NCI-H526 (cell line): ENCODE measurements at places on chromosomes 7 and 10.

- peak; percentile 71 for DNase-seq
Observed at GRCh38 chr7:77415476-77415822, 700 bp downstream of the GSAP start.

DNA sequence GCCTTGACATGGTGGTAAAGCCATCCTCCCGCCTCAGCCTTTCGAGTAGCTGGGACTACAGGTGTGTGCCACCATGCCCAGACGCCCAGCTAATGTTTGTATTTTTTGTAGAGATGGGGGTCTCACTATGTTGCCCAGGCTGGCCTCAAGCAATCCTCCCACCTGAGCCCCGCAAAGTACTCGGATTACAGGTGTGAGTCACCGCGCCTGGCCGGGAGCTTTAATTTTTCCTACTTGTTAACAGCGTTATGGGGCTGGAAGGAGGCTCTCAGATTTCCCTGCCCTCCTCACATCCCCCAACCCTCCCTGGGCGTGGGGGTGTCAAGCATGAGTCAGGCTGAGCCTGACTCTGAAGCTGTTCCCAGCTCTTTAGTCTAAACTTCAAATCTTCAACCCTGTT lies 8.3 kb downstream of the ALKBH4 start:
- DNase-seq, result no peak

DNA sequence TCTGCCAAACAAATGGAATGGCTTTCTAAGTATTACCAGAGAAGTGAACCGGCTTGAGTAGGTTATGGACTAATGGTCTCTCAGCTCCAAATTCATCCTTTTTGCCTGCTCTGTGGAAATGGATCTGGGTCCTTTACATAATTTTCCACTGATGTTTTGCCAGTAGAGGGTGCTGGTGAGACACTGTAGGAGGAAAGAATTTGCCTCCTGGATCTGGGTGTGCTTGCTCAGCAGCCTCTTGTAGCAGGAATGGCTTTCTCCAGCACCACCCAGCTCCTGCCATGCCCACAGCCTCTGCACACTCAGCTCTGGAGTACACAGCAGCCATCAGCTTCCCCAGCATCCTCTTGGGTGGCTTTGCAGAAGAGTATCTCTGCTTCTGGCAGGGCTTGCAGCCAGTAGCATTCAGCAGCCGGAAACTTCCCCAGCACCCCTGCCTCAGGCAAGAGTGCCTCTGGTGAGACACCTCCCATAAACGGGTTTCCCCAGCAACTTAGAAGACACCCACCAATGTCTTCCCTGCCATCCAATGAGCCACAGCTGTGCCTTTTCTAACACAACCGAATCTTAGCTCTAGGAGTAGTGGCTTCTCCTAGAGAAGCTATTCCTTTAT lies 235.0 kb upstream of the PLPP4 start:
- DNase-seq, result peak; percentile 75

GRCh38 chr7:37142958-37143357 lies 305.7 kb downstream of the ELMO1 start:
- no peak for DNase-seq

GRCh38 chr10:15436696-15437095 lies 65.6 kb upstream of the FAM171A1 start:
- no peak for DNase-seq
